ENCODE measurements at places on chromosomes 16 and 17.
A peak's percentile ranks its signal among the peaks of the same experiment; 100 is the strongest.

DNA sequence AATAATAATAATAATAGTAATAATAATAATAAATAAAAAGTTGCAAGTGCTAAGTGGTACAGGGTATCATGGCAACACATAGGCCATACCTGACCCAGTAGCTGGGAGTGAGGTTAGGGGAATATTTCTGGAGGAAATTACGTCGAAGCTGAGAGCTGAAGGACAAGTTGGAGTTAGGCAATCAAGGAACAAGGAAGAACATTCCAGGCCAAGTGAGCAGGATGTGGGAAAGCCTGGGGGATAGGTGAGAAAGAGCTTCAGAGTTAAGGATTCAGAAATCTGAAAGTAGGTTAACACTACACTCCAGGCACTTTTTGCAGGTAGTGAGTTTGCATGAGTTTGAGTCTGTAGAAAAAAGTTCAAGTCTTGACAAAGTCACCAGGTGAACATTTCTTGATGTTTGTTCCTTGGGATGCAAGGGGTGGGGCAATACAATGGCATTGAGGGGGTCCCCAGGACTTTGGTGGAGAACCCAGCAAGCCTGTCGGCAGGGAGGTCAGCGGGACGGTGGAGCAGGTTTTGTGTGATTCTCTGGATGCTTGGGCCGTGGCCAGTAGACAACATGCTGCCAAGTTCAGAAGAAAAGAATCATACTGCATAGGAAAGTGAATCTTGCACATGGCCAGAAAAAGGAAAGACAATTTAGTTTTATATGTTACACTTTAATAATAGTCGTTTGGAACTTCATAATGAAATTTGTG lies 27.7 kb upstream of the MPHOSPH6 start:
- DNase-seq = peak; percentile 16

DNA sequence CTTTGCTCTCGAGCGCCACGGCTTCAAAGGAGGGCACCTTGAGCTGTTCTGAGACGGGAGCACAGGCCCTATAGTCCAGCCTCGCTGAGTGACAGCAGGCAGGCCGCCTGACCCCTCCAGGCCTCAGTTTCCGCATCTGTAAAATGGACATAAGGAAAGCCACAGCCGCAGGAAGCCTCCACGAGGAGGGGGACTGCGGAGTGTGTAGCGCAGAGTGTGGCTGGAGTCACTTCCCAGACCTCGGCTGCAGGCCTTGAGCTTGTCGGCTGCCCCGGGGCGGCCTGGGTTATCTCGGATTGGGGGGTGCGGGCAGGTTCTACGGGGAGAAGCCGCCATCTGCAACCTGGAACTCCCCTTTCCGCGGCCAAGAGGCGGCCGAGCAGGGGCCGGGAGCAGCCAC lies 40.8 kb downstream of the ZFPM1 start:
- DNase-seq = no peak

DNA sequence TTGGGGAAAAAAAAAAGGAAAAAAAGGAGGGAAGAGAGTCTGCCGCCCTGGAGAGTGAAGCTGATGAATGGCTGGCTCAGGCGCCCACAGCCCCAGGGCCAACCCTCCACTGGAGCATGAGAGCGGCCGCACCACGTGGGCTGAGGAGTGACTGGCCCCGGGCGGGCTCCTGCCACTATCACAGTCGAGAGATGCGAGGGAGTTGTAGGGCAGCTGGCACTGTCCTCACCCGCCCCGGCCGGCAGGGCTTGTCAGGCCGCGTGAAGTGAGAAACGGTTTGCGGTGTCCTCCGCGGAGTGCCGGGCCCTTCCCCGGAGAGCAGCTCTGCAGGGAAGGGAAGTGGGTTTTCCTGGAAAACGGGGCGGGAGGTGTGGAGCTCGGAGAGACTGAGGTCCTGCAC lies 45.9 kb downstream of the JPH3 start:
- DNase-seq = no peak

GRCh38 chr17:42817866-42818265 lies 6.2 kb downstream of the BECN1 start:
- no peak for DNase-seq

GRCh38 chr17:57895382-57896060 lies 45.7 kb upstream of the MRPS23 start:
- DNase-seq = no peak

GRCh38 chr17:78903101-78903779 lies at the start of gene CEP295NL:
Gene CEP295NL, minus strand, starts transcription at chr17:78903201. Its CDS starts 1,373 bp downstream, at chr17:78901828.
- DNase-seq = no peak

DNA sequence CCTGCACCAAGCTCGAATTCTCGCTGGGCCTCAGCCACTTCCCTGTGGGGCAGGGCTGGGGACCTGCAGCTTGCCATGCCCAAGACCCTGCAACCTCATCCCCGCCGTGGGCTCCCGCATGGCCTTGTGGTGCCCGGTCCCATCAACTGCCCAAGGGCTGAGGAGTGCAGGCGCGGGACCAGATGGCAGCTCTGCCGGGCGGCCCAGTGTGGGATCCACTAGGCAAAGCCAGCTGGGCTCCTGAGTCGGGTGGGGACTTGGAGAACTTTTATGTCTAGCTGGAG lies 408.6 kb downstream of the UTP18 start:
- DNase-seq = no peak

- DNase-seq = no peak
Measured at GRCh38 chr16:12422233-12422632, 381.5 kb downstream of the CPPED1 start.

DNA sequence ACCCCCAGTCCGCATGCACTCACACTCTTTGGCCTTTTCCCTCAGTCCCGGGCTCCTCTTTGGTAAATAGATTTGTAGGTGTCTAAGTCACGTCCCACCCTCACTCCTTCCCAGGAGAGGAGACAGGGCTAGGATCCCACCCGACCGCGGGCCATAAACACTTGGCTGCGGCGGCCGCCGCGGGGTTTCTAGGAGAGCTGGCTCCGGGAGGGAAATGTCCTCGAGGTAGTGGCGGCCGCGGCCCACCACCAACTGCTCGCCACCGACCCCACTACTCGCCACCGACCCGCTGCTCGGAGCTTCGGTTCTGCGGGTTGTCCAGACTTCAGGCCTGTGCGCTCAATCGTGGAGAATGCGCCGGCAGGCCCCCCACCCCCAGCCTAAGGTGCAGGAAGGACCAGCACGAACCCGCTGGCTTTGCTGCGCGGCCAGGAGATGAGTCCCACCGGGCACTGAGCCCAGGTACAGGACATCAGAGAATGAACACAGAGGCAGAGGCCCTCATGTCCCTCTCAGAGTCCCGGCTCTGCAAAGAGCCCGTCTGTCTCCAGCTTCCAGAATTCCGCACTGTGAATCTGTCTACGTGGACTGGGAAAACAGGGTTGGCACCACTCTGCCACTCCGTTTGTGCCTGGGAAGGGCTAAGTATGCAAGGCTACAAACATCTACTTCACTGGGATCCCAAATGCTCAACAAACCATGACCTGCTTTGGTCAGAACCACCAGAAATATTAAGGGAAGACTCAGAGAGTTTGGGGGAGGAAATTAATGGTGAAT lies 2.5 kb downstream of the PRAC2 start:
- DNase-seq = no peak
